NCI-H2107 (cell line): ENCODE measurements at places on chromosomes 1 and 21.

DNA sequence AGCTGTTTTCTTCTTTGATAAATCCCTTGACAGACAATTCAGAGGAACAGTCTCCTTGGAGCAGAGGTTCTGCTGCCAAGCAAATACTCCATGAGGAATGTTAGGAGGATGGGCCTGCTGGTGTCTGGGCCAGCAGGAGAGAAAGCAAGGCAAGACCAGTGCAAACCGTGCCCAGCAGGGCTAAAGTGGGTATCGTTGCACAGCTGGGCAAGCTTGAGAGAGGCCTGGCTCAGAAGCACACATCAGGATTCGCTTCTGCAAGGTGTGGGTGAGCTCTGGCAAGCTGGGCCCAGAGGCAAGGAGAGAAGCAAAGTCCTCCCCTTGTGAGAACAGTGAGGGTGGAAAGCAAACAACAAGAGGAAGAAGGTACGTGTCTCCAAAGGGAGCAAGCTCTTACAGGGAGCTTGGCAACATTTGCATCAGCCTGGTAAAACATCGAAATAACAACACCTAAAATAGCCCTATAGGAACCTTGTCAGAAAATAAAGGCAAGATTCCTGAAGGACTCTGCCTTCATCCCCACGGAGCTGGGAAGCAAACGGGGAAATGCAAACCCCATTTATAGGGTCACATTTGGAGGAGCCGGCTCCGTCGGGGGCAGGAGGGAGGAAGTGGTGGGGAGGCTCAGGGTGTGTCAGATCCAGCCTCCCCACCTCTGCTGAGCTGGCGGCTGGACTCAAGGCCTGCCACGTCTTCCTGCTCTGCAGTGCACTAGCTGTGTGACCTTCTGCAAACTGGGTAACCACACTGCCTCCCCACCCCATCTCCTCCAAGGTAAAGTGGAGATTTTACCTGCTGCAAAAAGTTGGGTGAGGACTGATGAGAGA is 62.3 kb upstream of the HIVEP3 start:
- DNase-seq: no peak

DNA sequence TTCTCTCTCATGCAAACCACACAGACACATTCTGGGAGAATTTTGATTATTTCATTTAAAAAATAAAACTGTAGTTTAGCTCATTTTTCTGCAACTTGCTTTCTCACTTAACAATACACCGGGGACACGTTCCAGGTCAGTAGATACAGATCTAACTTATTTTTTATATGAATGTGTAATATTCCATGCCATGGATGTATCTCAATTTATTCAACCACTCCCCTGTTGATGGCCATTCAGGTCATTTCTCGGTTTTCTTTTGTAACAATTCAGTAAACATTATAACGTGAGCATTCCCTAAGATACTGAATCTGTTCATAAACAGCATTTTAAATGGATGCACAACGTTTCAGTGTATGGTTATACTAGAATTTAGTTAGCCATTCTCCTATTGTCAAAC is 64.7 kb downstream of the CSMD2 start:
- no peak for DNase-seq

DNA sequence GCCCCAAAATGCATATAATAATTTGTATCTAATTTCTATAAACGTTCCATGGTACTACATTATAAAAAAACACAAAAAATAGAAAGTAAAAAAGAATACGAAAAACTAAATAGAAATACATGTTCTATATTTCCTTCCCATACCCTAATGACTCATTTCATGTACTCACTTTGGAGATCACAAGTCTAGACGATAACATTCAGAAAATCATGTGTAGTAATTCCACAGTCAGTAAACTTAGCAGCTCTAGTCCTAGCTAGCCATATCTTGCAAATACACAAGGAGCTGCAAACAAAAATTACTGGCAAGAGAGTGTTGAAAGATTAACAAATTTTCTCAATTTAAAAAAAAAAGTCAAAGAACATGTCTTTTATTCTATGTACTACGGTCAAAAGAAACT is 1.4 kb downstream of the GOLPH3L start:
- DNase-seq: no peak

GRCh38 chr1:118257946-118258345 is 72.9 kb upstream of the SPAG17 start:
- no peak for DNase-seq
